ENCODE measurements at places on chromosomes 12 and 14.

DNA sequence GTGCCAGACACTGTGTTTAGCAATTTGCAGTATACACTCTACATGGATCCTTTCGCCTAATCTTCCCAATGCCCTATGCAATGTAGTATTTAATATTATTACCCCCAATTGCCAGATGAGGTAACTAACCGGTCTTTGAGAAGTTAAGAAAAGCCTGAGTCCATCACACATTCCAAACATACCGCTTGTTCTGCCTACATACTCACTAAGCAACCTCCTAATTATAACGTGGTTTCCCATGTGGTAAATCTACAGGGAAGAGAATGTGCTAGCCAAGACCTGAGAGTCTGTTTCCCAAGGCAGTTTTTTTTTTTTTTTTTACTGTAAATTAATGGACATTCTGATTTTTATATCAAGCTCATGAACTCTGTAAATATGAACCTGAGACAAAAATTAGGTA lies 37.2 kb downstream of the ATP2B1 start:
- DNase-seq: no peak

- DNase-seq: no peak
Measured at GRCh38 chr12:23703051-23703450, 246.4 kb downstream of the SOX5 start.

DNA sequence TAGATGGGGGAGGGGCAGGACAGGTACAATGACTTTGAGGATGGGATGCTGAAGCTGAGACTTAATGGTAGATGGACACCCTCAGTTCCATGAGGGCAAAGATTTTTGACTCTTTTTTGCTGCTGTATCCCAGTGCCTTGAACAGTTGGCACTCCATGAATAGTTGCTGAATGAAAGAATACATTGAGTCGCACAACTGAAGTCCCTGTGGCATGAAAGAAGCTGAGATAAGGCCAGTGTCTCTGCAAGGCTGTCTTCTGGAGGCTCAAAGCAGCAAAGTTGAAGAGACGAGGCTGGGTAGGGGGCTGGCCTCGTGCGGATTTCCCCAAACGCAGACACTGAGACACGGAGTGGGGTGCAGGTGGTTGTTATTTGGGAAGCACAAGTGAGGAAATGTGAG lies 179.3 kb downstream of the ADCK1 start:
- no peak for DNase-seq

DNA sequence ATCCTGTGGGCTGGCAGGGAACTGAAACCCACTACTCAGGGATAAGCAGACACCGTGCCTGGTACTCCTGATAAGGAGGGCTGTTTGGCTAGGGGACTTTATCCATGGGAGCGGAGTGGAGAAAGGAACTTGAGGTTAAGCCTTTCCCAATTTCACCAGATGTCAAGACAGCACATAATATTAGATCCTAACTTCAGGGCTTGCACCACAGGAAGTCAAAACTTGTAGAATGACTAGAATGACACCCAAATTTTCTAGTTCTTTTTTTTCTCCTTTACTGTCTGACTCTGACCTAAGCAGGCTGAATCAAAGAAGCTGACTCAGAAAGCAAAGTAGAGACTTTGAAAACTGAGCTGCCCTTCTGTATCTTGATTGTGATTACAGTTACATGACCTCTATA lies 7.1 kb upstream of the CGRRF1 start:
- DNase-seq: peak; percentile 44

GRCh38 chr12:2698566-2698965 lies 96.2 kb upstream of the FKBP4 start:
- DNase-seq: no peak

- DNase-seq: no peak
Measured at GRCh38 chr14:100765991-100766390, 39.3 kb downstream of the DLK1 start.

DNA sequence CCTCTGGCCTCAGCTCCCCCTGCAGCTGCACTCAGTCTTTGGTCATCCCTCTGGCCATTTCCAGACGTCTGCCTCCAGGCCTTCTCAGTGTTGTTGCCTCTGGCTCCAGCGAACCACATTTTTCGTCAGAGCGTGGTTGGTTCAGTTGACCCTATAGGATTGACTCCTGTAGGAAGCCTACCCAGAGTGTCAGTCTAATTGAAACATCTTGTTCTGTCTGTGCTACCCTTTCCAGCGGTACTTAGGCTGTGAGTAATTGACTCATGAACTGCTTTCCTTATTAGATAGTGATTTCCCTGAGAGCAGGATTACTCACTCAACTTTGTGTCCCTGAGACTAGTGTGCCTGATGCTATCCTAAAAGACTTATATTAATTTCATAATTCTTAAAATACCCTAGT lies 373.2 kb downstream of the ATP23 start:
- DNase-seq: no peak

- DNase-seq: no peak
Measured at GRCh38 chr12:63913929-63914328, 69.4 kb downstream of the SRGAP1 start.
